ENCODE measurements at places on chromosomes 1 and 21.

DNA sequence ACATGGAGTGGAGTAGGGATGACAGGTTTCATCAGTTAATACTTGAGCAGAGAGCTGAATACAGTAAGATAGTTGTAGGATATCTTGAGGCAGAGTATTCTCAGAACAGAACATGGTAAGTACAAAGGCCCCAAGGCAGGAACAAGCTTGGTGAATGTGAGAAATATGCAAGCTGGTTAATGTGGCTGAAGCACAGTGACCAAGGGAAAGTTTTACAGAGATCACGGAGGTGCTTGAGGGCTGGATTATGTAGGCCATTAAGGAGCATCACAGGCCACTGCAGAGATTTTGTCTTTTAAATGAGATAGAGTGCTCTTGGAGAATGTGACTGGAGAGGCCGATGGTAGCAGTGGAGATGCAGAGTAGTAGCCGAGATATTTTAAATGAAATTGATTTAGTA is 54.0 kb upstream of the BOLA1 start:
- peak; percentile 78 for DNase-seq

DNA sequence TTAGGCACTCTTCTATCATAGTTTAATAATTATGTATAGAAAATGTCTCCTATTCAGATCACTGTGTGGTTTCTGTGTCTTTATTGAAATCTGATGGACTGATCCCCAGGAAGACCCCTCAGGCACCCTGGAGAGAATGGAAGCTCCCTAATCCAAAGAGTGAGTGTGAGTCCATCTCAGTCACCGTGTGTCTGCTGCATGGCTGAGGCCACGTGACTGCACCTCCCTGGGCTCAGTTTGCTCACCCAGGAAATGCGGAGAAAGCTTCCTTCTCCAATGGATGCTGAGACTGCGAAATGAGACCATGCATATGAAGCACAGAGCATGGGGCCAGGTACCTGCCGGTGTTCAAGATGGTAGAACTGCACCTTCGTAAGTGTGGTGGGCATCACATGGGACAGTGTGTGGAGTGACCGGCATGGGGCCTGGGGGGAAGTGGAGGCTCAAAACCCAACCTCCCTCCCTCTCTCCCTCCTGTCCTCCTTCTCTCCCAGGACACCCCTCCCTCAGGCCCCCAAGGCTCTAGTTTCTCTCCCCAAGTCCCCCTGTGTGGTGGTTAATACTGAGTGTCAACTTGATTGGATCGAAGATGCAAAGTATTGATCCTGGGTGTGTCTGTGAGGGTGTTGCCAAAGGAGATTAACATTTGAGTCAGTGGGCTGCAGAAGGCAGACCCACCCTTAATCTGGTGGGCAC is 557.5 kb downstream of the PTPRU start:
- no peak for DNase-seq

DNA sequence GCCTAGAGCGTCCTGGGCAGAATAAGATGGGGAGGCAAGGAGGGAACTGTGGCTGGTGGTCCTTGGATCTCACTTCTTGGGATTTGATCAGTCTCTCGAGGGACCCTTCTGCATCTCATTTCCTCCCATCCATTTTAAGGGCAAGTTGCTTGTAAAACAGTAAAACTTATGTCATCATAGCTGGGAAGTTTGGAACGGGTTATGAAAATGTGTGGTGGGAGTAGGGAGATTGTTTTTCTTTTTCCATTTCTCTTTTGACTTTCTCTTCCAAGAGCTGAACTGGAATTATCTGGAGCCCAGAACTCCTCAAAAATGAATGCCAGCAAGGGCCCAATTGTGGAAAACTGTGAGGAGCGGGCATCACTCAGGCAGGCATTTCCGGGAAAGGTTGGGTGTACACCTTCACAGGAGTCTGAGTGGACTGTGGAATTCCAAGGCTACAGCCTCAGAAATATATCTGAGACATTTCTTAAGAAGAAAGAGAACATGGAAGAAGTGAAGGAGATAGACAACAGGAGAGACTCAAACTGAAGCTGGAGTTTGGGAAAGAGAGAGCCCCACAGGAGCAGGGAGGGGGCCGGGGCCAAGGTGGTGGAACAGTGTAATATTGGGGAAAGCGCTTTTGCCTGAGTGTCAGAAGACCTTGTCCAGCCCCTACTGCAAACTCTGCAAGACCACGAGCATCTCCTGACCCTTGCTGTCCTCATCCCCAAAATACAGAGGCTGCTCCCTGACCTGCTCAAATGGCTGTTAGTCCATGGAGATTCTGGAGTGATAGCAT is 185.1 kb downstream of the FOXD2 start:
- DNase-seq = no peak

- no peak for DNase-seq
Observed at GRCh38 chr1:164660412-164660772, 101.4 kb downstream of the PBX1 start.

DNA sequence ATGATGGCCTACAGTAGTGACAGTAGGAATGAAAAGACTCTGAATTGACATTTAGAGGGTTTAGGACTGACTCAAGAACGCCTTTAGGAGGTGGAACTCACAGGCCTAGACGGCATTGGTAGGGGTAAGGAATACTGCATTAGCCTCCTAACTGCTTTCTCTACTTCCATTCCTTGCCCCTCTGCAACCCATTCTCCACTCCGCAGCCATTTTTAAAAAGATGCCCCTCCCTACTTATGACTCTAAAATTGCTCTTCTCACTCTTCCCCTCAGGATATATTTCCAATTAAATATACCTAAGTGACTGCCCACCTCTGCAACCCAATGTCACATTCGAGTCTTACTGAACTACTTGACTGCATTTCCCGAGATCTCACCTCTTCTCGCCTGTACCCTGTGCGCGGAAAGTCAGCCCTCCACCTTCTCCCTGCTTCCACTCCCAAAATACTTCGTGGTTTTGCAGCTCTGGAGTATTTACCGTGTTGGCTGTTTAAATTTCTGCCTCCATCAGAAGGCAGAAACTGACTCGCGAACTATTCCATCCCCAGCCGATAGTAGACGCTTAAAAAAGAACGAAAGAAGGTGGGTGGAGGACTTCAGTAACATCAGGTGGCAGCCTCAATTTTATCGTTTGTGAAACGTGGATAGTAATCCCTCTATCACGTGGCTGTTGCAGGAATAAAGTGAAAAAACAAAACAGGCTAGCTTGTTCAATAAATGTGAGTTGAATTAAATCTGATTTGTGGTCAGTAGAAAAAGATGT is 1.1 kb upstream of the YBX1 start:
- no peak for DNase-seq

Data from iPS DF 19.7 (cell line).